ENCODE measurements at places on chromosomes 2 and 18.
A peak's percentile ranks its signal among the peaks of the same experiment; 100 is the strongest.

- DNase-seq: peak; percentile 26
Measured at GRCh38 chr2:166314022-166314759, 61.6 kb downstream of the SCN9A start.

DNA sequence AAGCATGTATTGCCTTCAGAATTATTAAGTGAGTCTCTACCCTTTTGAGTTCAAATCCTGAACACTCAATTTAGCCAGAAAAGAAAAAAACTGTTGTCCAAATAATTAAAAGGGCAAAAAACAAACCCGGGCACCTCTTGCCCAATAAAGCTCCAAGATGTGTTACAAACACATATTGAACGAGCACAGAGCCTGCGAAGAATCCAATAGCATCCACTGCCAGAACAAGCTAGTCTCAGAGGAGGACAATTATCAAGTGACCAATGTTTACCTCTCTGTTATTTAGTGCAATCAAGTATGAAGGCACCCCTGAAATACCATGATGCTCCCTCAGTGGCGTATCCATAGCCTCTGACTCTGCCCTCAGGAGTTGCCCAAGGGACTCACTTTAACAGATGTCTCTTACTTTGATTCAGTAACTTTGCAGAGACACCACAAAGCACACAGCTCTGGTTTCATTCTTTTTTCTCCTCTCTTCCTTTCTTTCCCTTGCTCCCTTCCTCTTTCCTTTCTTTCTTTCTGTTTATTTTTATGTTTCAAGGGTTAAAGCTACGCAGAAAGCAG is 93.5 kb upstream of the SPATS2L start:
- no peak for DNase-seq

- no peak for DNase-seq
Measured at GRCh38 chr2:121562269-121563176, 31.8 kb downstream of the RNU4ATAC start.

DNA sequence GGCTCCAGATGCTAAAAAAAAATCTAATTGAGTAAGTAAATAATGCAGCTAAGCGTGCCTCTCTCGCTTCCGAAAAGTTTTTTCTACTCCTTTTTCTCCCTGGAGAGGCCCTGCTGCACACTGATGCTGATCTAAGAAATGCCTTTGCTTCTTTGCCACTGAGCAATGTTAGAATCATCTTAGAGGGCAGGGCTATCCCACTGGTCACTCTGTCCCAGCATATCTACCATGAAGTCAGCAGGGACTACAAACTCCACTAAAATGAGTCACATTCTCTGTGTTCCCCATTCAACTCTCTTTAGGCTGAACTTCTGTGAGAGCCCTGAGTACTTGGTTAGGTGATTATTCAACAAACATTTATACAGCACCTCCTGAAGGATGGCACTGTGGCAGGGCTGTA is 127.6 kb upstream of the LYPD1 start:
- no peak for DNase-seq

DNA sequence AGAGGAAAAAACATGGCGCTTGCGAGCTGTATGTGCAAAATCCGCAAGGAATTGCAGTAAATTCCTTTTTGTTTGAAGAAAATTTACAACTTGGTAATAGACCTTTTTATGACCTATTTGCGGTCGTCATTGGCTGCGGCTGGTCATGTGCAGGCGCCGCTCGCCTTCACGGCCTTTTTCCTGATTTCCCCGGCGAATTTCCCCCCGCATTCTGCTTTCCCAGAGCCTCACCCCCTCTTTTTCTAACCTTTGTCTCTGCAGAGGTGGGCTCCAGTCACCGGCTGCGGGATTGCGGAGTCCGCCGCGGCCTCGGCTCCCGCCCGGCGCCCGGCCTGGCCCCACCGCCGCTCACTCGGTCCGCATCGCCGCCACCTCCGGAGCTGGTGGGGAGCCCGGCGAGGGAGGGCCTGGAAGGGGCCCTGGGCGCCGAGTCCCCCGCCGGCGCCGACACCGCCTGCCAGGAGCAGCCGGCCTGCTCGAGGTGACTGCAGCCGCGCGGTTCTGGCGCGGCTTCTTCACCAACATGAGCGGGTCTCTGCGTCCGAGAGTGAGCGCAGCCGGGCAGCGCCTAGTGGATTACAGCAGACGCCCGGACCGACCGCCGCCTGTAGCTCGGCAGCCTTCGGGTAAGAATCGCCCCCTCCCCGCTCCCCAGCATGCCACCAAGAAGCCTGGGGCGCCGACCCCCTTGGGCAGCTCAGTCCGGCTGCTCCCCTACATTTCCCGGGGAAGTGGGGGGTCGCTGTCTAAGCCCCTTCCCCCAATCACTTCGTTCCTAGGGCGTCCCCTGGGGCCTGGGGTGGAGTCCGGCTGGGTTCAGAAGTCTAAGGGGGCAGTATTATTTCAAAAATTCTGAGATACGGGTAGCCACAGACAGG is 7.1 kb downstream of the HOXD8 start:
- no peak for DNase-seq

GRCh38 chr2:2031101-2031500 is 286.8 kb upstream of the PXDN start:
- DNase-seq: no peak

DNA sequence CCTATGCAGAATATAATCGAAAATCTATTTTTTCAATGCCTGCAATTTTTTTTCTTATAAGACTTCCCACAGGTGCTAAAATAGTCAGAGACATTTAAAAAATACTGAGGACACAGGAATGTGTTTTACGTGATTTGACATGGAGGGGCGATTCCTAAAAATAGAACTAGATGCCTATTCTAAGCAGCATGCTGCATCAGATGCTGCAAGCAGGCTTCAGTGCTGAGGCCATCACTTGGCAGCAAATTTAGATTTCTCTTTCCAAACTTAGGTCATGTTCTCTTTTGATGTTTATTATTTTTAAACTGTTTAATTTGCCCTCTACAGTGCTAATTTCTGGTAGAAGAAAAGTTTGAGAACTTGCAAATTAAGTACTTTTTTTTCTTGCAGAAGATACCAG is 43.7 kb upstream of the NCK2 start:
- DNase-seq: no peak

DNA sequence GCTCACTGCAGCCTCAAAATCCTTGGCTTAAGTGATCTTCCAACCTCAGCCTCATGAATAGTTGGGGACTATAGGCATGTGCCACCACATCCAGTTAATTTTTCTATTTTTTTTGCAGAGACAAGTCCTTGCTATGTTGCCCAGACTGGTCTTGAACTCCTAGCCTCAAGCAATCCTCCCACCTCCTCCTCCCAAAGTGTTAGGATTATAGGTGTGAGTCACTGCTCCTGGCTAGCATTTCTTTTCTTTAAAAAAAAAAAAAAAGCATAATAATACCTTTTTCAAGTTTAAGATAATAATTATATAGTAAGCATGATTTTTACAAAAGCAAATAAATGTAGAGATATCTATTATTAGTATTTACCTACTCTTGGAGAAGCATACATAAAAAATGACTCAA is 36.1 kb downstream of the PPP4R1 start:
- DNase-seq: peak; percentile 15

- DNase-seq: no peak
Measured at GRCh38 chr2:224523626-224524577, 61.3 kb downstream of the CUL3 start.

DNA sequence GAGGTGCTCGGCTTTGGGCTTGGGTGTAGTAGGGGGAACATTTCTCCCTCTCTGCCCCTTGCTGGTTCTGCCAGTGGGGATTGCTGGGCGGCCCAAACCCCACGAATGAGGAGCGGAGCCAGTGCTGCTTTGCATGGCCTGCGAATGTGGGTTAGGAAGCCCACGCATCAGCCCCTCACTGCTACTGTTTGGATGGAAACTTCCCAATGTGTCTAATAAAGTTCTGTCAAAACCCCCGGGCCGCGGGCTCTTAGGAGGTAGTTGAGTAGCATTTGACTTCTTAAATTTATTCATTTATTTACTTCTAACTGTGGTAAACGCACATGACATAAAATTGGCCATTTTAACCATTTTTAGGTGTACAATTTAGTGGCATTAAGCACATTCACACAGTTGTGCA is 161.3 kb upstream of the FHL2 start:
- DNase-seq: no peak

DNA sequence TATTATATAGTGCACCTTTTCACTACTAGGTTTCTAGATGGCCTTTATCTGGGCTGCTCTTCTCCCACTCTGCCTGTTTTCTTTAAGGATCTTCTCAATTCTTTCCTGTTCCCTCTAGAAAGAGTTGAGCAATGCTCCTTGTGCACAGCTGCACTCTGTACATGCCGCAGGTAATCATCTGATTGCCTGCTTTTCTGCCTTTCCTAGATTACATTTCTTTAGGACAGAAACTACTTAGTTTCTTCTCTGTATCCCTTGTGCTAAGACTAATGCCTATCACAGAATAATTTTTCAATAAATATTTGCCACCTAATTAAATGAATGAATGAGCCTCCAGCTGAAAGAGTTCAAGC is 802.4 kb upstream of the ID2 start:
- DNase-seq: no peak

- DNase-seq: no peak
Measured at GRCh38 chr2:29702276-29702675, 219.1 kb downstream of the ALK start.

- DNase-seq: no peak
Measured at GRCh38 chr2:95023222-95023597, 2.3 kb upstream of the MAL start.

DNA sequence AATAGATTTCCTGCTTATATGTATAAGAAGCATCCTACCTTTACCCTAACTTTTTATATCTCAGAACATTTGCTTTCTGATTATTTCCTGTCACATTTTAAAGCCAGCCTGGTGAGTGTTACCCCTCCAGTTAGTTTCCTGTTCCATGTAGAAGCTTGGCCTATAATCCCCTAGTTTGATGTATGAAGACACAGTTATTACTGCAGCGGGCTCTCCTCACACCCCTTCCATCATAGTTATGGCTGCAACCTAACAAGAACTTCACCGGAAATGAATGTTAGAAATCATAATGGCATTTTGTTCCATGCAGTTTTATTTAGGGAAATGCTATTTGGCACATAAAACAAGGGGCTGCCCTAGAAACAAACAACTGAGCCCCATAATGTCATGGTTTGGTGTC is 400.2 kb upstream of the SETBP1 start:
- DNase-seq: no peak

DNA sequence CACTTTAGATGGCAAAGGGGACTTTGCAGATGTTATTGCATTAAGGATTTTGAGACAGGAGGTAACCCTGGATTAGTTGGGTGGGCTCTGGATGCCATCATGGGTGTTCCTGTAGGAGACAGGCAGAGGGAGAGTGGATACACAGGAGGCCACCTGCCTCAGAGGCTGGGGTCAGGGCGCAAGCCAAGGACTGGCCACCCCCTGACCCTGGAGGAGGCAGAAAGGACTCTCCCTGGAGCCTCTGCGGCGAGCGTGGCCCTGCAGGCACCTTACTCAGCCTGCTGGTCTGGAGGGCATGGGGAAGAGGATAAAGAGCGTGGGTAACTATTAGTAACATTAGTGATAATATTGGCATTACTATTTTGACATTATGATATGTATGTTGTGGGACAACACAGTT is 21.6 kb upstream of the OTOS start:
- no peak for DNase-seq

DNA sequence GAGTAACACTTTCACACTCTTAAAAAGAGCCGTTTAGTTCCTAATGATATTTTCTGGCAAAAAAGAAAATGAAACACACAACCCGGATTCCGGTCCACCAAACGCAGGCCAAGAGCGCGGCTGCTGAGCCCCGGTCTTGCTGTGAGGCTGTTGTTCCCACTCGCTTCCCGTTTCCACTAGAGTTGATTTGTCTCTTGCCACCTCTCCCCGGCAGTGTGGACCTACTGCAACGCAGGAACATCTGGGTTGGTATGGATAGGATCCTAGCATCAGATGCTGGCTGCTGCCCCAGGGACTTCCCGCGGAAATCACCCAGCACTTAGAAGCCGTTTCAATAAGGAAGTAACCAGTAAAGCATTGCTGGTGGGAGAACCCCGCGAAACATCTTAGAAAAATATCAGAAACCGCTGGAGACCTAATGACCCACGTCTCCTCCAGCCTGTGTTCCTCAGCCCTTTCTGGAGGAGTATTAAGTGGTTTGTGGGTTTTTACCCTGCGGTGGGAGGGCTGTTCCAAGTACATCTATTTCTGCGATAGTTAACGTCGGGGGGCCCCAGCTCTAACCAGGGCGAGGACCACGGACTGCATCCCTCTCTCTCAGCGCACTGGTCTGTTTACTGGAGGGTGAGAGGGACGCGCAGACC is 939 bp downstream of the DOCK10 start:
- DNase-seq: no peak

- DNase-seq: no peak
Measured at GRCh38 chr18:73901566-73901965, 246.1 kb downstream of the FBXO15 start.

DNA sequence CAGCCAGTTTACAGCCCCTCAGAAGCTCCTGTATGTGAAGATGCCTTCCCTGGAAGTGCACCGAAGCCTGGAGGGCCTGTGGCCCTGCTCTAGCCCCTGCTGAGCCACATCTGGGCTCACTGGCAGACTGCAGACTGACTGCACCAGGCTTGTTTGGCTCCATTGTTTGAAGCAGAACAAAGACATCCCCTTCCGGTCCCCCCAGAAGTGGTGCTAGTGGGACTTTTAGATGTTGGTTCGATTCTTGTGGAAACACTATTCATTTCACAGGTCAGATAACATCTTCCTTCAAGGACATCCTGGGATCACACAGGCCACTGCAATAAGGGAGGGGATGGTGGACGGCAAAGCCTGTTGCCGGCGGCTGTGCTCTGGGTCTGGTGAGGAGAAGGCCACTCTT is 57.8 kb upstream of the CBLN2 start:
- no peak for DNase-seq

- peak; percentile 39 for DNase-seq
Measured at GRCh38 chr18:3869848-3870247, 419.9 kb downstream of the TGIF1 start.

- DNase-seq: no peak
Measured at GRCh38 chr2:108616751-108617161, 82.5 kb downstream of the LIMS1 start.

DNA sequence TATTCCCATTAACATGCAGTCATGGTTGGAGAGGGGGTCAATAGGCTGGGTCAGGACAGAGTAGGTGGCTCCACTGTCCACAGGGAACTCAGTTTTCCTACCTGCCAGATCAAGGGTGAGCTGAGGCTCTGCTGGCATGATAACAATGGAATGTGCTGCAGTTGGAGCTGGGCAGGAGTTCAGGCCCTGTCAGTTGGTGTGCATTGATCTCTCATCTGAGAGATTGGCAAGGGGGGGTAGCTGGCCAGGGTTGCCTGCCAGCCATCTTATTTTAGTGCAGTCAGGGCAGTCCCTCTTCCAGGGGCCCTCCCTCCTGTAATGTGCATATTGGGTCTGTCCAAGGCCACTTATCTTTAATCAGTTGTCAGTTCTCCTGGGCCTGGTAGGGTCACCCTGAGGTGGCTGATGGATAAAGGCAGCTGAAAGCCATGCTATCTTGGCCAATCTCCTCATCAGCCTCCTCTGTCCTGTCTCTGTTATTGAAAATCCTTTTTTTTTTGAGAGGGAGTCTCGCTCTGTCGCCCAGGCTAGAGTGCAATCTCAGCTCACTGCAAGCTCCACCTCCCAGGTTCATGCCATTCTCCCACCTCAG is 38.1 kb upstream of the CCBE1 start:
- no peak for DNase-seq

- DNase-seq: no peak
Measured at GRCh38 chr2:152740743-152741328, 22.4 kb downstream of the ARL6IP6 start.

GRCh38 chr2:25165992-25166875 is 2.1 kb downstream of the POMC start:
- DNase-seq: no peak
